Common myeloid progenitor, CD34-positive (primary cell): ENCODE measurements at places on chromosomes 2 and 18.

DNA sequence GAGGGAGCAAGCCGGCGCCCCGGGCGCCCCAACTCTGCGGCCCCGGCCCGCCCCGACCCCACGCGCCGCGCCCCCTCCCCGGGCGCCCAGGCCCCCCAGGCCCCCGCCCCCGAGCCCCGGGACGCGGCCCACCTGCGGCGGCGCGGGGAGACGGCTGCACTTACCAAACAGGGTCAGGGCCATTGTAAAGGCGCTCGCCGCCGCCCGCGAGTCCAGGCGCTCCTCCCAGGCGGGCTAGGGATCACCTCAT, 526 bp downstream of the CHN1 start:
- DNase-seq = no peak

- DNase-seq = no peak
Measured at GRCh38 chr2:158729451-158729850, 65.7 kb upstream of the DAPL1 start.

DNA sequence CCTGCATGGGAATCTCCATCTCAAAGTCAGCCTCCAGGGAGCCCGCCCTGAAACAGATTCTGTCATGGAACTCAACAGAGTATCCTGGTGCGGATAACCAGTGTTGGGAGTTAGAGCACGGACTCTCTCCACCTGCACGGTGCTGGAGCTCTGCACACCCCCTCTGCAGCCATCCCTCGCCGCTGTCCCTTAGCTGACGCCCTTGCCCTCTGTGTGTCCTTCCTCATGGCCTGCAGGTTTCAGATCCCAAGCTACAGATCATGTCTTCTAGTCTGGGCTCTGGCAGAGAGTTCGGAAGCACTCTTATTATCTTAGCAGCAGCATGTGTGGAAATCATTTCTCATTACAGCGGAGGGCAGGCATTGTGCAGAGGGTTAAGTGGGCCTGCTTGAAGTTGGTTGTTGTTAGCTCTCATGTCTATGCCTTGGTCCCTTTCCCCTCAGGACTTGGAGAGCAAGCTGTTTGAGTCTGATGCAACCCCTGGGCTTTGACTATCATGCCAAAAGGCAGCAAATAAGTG, 26.0 kb downstream of the TMEM127 start:
- no peak for DNase-seq

DNA sequence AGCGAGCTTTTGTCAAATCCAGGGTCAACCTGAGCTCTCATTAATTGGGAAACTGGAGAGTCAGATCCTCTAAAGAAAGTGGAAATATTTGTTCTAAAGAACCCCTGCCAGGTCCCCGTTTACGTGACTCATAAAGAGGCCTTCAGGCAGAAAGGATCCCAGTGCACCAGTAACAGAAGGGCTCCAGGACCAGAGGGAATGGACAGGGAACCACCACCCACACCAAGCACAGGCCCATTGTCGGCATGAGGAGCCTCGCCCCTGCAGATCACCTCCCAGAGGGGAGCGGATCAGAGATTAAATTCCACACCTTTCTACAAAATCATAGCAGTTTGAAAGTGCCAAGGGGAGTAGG, 16.4 kb upstream of the C1QL2 start:
- no peak for DNase-seq

- DNase-seq = no peak
Measured at GRCh38 chr2:151302879-151303278, 13.4 kb upstream of the NMI start.

- DNase-seq = no peak
Measured at GRCh38 chr2:240822280-240822847, 2.3 kb upstream of the KIF1A start.

DNA sequence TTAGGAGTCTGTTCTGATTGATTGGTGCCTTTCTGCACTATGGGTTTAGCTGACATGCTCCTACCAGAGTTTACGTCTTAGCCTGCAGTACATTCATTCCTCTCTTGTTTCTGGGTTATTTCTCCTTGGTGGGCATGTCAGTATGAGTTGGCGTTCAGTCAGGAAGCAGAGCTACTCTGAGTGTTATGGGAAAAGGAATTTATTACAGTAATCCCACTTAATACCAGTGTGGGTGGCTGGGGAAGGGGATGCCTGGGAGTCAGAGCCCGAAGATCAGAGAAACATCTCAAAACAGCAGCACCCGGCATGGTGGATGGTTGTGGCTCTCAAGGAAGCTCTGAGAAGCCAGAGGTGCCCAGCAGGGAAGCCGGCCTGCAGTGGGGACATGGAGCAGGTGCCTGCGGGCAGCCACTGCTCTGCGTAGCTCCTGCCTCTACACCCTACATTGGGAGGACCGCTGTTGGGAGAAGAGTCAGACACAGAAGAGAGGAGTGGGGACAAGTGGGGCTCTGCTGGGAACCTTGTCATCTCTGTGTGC, 48.9 kb downstream of the RAB31 start:
- DNase-seq = no peak

DNA sequence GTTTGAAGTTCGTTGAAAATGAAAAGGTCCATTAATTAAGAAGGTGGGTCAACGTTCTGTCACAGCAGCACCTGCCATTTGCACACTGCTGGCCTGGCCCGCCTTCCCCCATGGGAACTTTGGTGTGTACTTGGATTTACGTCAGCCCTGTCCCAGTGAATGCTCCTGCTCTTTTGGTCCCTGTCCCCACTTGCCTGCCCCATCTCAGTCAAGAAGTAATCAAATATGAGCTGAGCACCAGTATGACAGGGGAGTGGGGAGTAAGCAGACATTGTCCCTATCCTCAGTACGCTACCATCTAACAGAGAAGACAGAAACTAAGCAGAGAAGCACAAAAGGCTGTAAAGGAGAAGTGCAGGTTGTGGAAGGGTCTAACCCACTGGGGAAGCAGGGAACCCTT, 65.1 kb downstream of the SLC4A3 start:
- DNase-seq = no peak

DNA sequence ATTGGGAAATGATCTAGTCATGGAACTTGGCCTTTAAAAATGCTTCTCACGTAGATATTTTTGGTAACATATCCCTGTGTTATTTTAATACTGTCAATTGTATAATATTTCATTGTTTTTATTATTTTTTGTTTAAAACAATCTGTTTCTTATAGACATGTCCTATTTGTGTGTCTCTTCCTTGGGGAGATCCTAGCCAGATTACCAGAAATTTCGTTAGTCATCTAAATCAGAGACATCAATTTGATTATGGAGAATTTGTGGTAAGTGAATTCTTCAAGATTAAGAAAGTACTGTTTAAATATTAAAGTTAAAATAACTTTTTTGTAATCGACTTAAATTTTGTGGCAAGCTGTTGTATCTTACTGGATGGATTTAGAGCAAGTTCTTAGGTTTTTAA, 34.9 kb downstream of the RNF138 start:
- no peak for DNase-seq

DNA sequence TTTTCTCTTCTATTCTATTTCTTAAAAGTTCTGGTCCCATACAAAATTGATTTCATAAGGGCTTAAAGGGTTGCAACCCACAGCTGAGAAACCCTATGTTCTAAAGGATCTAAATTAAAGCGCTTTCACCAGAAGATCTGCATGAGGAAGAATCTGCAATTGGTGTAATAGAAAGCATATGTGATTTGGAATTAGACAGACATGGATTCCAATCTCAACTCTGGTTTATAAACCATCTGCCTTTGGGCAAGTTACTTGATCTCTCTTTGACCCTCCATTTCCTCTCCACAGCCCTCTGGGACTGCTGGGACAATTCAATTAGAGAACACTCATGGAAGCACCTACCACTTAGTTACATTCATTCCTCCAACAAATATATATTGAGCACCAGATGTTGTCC, 178.7 kb downstream of the ANTXR1 start:
- DNase-seq = no peak

GRCh38 chr18:13288509-13289133, 70.1 kb downstream of the LDLRAD4 start:
- no peak for DNase-seq

DNA sequence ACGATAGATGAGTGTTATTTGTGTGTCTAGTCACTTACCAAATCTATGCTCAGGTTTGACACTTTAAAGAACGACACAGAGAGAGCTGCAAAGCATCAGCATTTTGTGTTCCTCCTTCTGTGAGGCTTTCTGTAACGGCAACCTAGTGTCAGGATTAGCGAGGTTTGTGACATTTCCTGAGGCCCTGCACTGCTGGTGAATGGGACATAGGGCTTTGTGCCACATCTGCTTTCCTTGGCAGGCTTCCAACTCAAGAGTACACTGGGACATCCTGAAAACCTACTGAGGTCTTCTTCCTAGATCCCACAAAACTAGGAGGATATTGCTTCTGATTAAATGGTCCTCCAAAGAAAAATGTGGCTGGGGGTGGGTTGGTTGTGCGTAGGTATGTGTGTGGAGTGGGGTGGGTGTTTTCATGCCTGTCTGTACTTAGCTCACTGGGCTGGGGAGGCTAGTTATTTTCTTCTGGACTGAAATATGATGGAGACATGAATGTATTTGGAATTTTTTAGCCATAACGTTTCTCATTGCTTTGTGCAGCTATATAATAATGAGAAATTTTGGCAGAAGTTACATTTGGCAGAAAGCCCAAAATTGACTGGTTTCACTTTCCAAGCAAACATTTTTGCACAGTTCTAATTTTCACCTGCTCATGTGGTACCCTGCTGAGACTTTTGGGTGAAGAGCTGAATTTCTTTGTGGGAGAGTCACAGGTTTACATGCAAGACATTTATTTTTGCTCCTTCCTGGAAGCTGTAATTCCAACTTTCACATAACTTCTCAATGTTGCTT, 308.4 kb downstream of the XIRP2 start:
- peak; percentile 94 for DNase-seq

DNA sequence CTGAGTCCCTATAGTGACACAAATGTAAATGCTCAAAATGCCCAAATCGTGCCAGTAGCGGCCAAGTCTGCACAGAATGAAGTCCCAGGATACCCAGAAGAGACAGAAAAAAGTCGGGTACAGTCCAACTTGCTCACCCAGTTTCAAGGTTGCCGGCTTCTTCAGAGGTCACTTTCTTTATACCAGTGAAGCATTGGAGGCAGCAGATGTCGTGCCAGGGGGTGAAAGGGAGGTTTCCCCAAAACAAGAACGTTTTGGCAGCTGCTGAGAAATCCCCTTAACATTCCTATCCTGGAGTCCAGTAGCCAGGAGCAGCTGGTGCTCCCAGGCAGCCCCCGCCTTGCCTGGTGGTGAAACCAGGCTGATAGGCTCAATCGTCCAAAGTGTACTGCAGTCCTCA, 58.1 kb upstream of the MCFD2 start:
- no peak for DNase-seq

GRCh38 chr2:28325567-28326468, 66.8 kb upstream of the FOSL2 start:
- DNase-seq = peak; percentile 57

DNA sequence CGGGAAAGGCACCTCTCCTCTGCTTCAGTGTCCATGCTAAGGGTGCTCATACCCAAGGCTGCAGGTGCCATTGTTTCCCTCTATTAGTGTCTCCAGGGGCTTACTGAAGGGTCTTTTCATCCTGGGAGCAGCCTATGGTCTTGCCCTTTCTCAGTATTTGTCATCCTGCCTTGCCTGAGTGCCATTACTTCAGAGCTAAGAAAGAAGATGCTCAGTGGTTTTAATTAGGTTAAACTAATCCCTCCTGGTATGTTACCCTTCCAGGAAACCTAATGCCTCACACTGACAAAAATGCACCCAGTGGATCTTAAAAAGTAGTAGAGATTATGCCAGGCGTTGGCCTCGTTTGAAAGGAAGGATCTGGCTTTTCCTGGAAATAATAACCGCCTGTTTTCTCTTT, 151.4 kb downstream of the LRRTM1 start:
- no peak for DNase-seq

- DNase-seq = no peak
Measured at GRCh38 chr2:126272401-126272800, 383.6 kb upstream of the GYPC start.

DNA sequence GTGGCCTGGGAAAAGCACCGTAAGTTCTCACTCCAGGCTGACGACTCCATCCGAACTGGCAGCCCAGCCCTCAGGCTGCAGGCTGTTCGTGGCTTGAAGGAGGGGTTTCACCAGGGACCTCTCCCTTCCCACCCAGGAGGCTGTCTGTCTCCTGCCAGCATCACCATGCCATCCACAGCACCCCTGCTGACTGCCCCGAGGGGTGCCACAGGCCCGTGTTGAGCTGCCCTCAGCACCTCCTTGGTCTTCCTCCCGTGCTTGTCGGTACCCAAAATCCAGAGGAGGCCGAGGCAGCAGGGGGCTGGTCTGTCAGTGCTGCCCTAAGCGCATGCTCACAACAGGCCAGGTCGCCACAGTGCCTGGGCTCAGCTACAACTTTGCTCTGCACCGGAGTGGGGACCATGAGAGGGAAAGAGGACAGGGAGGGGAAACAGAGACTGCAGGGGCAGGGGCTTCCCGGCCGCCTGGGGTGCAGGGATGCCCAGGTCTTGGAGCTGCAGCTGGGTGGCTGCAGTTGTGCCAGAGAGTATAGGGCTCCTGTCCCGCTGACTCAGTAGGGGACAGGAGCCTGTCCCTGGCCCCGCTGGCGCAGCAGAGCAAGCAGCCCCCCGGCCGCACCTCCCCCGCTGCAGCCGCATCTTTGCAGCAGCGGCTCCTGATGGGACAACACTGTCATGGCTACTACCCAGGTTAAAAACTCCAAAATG, 963.7 kb upstream of the CRIM1 start:
- no peak for DNase-seq

GRCh38 chr2:650343-651310, 26.6 kb downstream of the TMEM18 start:
- DNase-seq = no peak

DNA sequence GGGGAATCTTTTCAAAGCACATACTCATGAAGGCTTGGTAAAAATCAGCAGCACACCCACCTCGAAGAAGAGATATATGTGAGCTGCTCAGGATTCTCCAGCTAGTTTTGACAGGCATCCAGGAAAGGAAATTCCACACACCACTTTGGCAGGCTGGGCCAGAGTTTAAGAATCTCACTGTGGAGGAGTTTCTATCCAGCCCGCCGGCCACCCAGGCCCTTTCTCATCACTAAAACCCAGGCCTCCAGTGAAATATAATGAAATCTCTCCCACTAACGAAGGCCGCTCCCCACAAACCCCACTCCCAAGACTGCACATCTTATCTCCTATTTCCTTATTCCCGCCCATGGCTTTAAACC, 202.0 kb downstream of the GLI2 start:
- DNase-seq = no peak

GRCh38 chr18:37465958-37466357, 99.6 kb downstream of the CELF4 start:
- DNase-seq = no peak

- peak; percentile 63 for DNase-seq
Measured at GRCh38 chr2:160279813-160280465, 79.9 kb upstream of the ITGB6 start.

GRCh38 chr18:812376-813171, 532 bp upstream of the YES1 start:
- peak; percentile 91 for DNase-seq

DNA sequence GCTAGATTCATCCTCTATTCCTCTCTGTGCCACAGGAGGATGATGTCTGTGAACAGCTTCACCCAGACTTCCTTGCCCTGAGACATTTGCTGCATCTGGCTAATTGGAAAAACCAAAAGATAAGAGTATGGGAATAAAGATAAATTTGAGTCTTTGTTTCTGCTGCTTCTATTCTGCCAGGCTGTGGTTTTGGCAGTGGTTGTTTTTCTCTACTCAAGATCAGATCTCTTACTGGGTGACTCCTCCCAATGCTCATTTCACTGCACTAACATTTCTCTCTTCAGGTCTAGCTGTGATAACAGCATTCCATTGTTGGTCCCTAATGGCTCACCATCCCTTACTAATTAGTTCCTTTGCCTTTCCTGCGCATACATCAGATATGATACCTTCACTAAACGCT, 89.5 kb downstream of the CALCRL start:
- peak; percentile 32 for DNase-seq

- DNase-seq = no peak
Measured at GRCh38 chr2:129798301-129798581, 181.2 kb upstream of the RAB6C start.

GRCh38 chr2:52396836-52397235, 1364.9 kb upstream of the NRXN1 start:
- DNase-seq = no peak
